ENCODE measurements at places on chromosomes 16 and 17.

- DNase-seq = no peak
Observed at GRCh38 chr16:8330761-8331160, 259.6 kb downstream of the TMEM114 start.

DNA sequence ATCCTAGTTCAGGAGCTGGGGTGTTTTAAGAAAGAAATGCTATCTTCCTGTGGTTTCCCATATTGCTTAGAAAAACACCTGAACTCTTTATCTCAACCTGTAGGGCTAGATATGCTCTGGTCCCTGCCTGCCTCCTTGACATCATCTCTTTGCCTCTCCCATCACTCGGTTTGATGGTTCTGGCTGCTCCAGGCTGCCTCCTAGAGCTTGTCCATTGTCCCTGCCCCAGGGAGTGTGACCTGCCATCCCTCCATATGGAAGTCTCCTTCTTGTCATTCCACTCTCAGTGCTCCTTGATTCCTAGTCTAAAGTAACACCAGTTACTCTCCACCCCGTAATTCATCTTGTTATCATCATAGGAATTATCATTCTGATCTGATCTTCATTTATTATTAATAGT, 369.0 kb upstream of the EEF2KMT start:
- DNase-seq = no peak

DNA sequence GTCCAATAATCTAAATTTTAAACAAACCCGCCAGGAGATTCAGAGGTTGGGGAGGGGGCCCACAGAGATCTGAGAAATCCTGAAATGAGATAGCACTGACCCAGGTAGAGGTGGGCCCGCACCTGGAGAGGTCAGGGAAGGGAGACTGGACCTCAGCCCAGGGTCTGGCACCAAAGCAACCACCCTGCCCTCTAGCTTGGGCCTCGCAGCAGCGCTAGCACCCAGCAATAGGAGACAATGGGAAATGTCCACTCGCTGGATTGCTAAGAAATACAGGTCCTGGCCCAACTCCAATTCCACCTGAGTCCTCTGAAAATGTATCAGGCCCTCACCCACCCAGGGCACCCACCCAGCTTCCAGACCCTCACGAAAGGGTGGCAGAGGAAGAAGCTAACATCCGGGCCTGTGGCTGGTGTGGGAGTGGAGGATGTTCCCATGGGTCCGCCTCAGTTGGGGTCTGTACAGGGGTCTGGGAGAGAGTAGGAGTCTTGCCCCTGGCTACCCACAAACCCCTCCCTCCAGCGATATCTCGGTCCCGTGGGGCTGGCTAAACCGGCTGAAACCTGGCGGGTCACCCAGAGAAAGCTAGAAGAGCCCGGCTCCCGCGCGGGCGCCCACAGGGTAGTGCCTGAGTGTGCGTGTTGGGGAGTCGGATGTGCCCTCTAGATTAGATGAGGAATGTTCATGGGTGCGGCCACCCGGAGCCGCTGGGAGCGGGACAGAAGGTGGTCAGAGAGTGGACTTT, 1.1 kb downstream of the PLLP start:
- no peak for DNase-seq

DNA sequence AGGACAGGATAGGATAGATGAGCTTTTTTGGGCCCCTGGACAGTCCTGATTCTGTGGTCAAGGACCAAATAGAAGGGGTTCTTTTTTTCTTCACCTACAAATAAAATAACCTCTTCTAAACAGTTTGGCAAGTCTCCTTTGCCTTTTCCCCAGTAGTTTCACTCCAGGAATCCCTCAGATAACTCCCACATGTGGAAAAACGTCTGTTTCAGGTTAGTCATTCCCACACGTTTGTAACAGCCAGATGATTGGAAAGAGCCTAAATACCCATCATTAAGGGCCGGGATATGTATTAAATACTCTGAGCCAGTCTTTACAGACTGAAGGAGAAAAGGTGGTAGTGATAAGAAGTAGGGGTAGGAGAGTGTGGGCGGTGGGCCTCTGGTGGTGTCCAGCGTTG, 58.3 kb downstream of the PLD6 start:
- no peak for DNase-seq

DNA sequence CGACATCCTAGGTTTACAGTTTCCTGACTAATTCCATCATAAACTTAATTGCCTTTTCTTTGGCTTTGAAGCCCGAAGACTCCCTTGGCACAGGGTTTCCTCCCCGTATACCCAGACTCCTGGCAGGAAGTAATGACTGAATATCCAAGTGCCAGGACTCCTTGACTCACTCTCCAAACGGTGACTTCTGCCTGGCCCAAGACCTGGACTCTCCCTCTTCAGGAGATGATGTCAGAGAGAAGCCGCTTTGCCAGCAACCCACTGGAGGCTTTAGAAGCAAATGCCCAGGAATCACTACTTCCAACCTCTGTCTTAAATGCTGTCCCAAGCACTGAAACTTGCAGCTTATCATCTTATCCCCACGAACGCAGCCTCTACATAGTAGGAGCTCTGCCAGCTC, 146.5 kb downstream of the RGS9 start:
- no peak for DNase-seq

- no peak for DNase-seq
Observed at GRCh38 chr17:21535686-21536375, 156.5 kb upstream of the KCNJ18 start.

- peak; percentile 13 for DNase-seq
Observed at GRCh38 chr17:64130559-64131001, 636 bp upstream of the ERN1 start.

- DNase-seq = no peak
Observed at GRCh38 chr17:35588196-35588920, 1.2 kb downstream of the AP2B1 start.

- no peak for DNase-seq
Observed at GRCh38 chr16:53484542-53484941, 18.5 kb downstream of the AKTIP start.

GRCh38 chr17:68732301-68732749, 131.2 kb upstream of the FAM20A start:
- no peak for DNase-seq

- DNase-seq = no peak
Observed at GRCh38 chr17:41555105-41555887, 16.6 kb downstream of the KRT9 start.

GRCh38 chr16:51624080-51624775, 473.2 kb upstream of the SALL1 start:
- no peak for DNase-seq

DNA sequence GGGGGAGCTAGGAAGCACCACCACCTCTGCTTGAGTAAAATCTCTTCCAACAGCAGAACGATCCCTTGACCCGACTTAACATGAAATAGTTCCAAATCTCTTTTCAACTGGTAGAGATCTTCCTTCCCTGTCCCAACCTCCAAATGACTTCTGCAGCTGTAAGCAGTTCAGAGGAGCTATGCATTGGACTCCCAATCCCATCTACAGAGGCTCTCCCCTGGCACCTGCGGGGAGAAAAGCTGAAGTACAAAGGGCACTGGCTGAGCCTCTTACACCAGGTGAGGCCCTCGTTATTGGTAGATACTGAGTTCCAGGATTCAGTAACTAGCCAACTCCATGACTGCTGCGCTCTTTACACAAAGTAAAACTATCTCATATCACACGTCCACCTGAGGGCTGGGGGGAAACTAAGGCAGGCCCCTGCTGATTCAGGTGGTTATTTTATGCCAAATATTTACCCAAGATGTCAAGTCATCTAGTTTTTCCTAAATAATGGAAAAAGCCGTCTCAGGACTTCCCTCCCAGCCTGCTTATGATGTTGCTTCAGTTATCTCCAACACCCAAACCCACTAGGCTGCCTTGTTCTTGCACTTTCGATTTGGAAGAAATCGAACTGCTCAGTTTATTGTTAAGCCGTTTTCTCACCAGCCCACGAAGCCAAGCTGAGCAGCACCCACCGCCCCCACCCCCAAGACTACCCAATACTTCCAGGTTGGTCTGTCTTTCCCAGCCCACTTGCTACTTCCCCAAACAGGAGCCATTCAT, 3.2 kb downstream of the ACTG1 start:
- DNase-seq = no peak

- no peak for DNase-seq
Observed at GRCh38 chr17:31089471-31089870, 5.3 kb upstream of the NF1 start.

DNA sequence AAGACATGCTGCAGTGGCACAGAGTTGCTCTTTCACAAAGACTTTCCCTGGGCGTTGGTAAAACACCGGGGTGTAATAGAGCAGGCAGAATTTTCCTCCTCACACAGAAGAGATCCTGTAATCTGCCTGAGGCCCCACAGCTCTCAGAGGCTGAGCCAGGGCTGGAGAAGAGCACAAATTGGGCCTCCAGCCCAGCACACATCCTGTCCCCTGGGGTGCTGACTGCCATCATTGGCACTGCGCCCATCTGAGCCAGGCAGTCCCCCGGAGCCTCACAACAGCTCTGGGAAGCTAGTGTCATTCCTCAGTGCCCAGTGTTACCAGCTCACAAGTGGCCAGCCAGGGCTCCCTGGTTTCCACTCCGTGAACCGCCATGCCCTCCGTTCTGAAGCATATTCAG, 119.4 kb downstream of the SOCS1 start:
- no peak for DNase-seq

GRCh38 chr17:48254896-48255295, 147.3 kb downstream of the SNX11 start:
- no peak for DNase-seq

DNA sequence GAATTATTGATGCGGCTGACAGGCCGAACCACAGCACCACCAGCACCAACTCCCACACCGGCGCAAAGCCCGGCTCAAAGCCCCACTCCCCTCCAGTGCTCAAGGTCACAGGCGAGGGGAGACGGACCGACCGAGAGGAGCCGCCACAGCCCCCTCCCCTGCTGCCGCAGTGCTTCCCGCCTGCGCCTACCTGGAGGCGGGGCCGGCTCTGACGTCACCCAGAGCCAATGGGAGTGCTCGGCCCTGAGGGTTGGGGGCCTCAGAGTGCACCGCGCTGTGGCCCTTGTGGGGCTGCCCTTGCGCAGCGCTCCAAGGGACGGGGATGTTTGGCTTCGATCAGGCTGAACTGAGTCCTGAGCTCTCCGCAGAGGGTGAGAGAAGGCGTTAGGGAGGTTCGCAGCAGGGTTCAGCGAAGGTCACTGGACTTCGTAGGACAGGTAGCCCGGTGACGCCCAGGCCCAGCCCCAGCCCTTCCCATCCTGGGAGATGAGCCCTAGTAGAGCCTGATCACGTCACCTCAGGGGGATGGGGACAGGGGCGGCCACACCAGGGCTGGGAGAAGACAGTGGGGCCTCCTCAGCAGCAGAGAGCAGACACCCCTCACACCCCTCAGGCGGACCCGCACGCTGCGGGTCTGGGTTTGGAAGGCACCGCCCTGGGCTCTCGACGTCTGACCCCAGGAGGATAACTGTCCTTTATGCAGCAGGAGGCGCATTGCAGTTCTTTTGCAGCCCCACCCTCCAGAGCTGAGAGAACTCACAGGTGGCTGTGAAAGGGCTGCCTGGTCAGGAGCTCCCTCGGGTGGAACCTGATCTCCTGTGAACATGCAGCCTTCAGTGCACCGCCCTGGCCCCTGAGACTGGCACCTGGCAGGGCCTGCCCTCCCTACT, 1.5 kb downstream of the NDRG4 start:
- no peak for DNase-seq

- DNase-seq = no peak
Observed at GRCh38 chr17:31533546-31534155, 142.2 kb downstream of the RAB11FIP4 start.

GRCh38 chr17:16288860-16289571, 64.3 kb downstream of the CENPV start:
- DNase-seq = no peak

- DNase-seq = no peak
Observed at GRCh38 chr16:5479926-5480325, 382.3 kb upstream of the EEF2KMT start.

GRCh38 chr16:23534868-23535860, 22.0 kb downstream of the EARS2 start:
- no peak for DNase-seq

DNA sequence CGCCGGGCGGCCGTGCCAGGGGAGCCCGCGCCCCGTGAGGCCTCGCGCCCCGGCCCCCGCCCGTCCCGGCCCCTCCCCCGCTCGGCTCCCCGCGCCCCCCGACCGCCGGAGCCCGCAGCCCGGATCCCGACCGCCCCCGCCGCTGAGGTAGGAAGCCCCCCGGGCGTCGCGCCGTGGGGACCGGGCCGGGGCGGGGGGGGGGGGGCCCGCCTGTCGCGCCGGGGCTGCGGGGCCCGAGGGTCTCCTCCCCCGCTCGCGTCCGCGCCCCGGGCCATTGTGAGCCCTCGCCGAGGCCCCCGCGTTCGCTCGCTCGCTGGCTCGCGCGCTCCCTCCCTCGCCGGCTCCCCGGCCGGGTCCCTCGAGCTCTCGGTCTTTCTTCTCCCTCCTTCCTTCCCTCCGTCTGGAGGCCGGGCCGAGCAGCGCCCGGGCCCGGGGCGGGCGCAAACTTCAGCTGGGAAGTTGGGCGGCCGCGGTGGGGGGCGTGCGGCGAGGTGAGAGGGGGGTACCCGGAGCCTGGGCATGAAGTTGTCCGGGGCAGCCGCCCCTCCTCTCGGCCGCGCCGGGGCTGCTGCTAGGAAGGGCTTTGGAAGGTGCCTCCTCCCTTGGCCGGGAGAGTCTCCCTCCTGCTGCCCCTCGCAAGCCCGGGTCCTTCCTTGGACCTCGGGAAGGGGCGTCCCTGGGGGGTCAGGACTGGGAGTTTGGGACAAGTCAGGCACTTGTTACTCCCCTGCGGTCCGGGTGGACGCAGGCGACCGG, 419 bp downstream of the GLIS2 start:
- no peak for DNase-seq

DNA sequence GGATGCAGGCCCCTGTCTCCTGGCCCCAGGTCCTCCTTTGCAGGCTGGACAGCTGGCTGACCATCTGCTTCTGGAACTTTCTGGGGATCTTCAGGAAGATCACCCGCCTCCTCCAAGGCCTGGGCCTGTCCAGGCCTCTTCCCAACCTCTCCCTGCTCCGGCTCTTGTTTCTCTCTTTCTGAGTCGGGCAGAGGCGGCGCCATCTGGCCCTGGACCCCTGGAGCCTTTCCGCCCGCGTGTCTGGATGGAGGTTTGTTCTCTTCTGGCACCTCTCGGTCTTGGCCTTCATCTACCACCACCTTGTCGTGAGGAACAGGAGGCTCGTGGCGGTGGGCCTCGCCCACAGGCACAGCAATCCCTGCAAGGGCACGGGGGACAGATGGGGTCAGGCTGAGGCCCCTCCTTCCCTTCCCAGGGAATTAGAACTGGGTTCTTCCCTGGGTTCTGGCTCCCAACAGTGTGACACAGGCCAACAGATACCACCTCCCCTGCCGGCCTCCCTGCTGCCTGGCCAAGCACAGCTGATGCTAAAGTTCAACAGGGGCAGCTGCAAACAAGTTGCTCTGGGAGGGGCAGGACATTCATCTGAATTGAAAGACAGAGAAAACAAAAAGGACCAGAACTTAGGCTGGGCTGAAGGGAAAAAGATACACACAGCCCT, 13.3 kb downstream of the NDUFAF8 start:
- DNase-seq = no peak

Measured in thoracic aorta (tissue), 2 donors.